Stimulated activated CD4-positive, alpha-beta T cell treated with anti-CD3 and anti-CD28 coated beads, Interleukin-2, amount 100 ng/mL, for 24 hours (primary cell): ENCODE measurements at places on chromosomes 11 and 22.

DNA sequence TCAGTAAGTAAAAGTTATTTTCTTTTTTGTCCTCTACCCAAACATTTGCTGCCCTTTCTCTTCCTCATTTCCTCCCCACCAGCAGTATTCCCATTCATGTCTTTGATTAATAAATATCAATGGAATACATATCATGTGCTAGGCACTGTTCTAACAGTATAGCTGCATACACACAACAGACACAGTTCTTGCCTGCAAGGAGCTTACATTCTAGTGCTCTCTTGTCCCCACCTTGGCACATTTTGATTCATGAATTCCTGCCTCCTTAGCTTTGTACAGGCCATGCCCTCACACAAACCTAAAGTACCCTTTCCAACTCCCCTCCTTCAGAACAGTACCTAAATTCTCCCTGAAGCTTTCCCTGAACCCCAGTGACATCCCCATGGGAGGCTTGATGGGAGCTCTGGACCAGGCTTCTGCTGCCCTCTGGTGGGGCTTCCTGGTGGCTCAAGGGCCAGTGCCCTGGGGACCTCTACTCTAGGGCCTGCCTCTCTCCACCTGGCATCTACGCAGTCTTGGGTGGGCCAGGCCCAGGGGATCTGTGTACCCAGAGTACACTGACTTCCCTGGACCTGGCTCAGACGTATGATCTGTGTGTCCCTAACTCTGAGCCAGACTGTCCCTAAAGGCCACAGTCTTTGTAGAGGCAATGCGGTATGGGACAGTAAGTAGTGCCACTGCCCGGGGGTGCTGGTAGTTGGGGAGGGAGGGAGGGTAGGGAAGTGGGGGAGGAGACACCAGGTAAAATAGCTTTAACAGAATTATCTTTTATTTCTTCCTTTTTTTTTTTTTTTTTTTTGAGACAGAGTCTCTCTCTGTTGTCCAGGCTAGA is 14.1 kb downstream of the RPS13 start:
- DNase-seq = peak; percentile 76

- peak; percentile 62 for DNase-seq
Observed at GRCh38 chr11:119254239-119254638, 48.1 kb downstream of the CBL start.

- no peak for DNase-seq
Observed at GRCh38 chr11:35723913-35724312, 61.3 kb downstream of the TRIM44 start.

DNA sequence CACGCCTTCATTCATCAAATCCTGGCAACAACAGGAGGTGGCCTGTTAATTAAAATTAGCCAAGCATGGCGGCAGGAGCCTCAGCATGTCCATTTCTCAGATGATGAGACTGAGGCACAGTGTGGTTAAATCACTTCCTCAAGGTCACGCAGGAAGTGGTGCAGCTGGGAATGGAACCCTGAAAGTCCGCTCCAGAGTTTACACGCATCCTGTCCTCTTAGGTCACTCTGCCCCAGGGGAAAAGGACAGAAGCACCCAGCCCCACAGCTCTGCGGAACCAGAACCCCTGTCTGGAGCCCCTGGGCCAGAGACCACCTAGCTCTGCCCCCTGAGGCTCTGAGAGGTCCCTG is 19.6 kb downstream of the RPL3 start:
- no peak for DNase-seq

DNA sequence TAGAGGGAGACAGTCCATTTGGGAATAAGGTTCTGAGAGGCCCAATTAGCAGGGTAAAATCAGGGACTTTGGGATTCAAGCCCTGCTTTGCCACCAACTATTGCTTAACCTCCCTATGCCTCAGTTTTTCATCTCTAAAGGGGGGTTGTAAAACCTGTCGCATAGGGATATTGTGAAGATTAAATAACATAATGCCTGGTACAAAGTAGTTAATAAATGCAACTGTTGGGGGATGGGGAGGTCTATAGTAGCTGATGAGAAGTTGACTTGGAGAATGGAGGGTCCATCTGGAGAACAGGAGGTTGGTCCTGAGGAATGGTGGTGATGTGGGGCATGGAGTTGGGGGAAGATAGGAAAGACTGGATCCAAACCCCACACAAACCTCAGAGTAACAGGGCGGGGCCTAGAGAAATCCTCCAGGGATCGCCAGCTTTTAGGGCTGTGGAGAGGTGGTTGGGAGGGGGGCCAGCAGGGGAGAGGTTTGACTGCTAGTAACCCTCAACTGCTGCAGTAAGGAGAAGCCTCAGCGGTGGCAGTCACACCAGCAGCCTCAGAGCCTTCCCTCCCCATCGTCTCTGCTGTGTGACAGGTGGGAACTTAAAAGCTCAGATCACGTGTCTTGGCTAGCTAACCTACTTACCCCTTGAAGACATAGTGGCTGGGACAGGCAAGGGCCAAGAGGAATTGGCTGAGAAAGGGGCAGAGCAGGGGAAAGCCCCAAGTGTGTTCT is 1.1 kb upstream of the ABCG4 start:
- no peak for DNase-seq

DNA sequence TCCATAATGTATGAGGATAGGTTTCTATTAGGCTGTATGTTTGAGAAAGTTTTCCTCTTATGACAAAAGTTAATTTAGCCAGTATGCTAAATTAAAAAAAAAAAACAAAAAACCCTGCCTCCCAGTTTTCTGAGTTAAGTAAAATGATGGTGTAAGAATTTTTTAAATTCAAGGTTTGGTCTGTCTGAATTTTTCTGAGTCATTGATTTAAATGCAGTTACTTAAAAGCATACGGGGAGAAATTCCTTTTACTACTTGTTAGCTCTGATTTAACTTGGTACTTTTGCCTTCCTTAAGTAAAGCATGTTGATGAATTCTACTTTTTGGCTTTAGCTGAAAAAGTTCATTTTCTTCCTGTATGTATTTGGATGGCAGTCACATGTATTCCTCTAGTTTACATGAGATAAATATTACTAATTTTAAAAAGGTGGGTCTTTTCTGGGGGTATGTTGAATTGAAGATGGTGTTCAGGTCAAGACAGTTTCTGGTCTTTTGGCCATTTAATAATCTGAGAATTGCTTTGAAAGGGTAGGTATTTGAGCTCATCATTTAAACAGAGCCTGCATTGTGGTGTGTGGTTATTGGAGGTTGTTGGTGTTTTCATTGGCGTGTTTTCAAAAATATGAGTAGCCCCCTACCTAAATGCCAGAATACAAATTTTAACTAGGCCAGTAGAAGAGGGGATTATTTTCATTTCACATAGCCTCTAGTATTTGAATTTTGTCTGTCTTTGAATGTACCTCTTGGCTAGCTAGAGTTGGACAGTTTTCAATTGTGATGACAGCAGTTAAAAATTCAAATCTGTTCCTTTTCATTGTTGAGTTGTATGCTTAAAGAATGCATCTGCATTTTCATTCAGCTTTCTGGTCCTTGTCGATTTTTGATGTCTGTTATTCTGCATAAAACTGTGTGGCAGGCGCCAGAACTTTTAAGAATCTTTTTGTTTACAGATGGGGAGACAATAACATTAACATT is 64.7 kb downstream of the MTMR3 start:
- no peak for DNase-seq

DNA sequence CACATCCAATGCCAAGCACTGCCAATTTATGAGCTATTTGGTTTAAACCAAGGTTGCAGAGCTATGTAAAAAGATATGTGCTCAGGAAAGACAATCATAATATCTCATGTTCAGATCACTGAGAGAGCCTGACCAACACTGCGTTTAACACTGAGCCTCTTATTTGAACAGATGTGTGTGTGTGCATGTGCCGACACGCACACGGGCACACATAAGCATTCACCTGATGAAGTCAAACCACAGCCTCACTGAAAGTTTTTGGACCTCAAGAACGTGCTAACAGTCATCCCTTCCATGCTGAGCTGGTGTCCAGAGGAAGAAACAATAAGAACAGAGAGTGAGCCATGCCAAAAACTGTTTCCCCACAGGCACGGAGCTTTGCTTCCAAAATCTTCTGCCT is 23.4 kb downstream of the HPS4 start:
- no peak for DNase-seq

DNA sequence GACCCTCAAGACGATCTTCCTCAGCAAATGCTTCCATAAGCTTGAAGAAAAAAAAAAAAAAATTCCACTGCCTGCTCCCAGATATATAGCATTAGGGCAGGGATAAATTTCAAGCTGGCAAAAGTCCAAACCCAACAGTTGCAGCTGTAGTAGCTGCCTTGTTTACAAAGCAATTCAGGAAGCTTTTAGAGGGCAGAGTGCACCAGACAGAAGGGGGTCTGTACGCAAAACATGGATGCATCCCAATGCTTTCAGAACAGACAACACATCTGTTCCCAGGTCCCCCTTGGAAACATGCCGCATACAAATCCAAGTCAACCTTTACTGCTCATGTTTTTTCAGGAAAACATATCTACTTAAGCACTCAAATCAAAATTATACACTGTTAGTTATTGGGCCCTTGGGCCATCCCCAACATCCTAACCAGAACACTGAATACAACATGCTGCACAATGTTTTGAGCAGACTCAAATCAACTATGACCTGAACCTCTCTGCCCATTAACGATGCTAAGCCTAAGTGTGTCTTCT is 94.5 kb downstream of the CADM1 start:
- no peak for DNase-seq

- DNase-seq = no peak
Observed at GRCh38 chr11:122922893-122923292, 40.3 kb downstream of the JHY start.

- DNase-seq = no peak
Observed at GRCh38 chr11:92623055-92623454, 346.4 kb upstream of the MTNR1B start.

GRCh38 chr11:40130427-40130826 is 1329.0 kb downstream of the LRRC4C start:
- no peak for DNase-seq

DNA sequence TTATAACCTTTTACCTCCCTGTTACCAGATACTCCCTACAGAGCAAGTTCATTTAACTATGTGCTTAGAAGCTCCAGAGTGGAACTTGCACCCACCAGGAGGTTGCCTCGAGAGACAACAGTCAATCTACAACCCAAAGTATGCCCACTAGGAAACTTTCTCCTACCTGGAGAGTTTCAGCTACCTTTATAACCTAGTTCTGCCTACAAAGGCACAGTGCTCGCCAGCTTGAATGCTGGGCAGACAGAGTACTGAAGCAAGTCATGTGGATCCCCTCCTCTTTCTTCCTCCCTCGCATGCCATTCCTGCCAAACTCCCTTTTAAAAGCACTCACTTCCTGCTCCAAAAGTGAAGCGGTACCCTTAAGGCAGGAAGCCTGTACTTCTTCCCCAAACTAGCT is 258.9 kb downstream of the SWAP70 start:
- DNase-seq = no peak

DNA sequence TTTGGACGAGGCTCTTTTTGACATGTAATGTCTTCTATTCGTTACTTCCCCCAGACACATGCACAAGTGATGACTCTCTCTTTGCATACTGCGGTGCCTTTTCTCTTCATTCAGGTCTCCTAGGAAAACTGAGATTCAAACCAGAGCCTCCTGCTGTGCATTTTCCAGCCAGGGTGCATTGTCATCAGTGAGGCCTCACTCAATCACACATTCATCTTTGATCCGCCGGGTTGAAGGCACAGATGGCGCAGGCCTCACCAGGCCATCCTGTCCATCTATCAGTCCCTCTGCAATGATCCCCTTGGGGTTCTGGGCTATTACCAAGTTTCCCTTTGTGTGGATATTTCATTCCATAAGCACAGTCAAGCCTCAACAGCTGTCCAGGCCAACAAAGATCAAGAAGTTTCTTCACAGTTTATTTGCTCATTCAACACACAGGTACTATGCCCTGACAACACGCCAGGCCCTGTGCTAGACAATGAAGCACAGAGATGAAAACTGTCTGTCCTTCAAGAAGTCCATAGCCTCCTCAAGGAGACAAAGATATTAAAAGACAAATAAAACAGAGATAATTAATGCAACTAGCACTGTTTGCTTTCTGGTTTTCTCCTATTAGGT is 107.8 kb downstream of the LARGE1 start:
- no peak for DNase-seq

DNA sequence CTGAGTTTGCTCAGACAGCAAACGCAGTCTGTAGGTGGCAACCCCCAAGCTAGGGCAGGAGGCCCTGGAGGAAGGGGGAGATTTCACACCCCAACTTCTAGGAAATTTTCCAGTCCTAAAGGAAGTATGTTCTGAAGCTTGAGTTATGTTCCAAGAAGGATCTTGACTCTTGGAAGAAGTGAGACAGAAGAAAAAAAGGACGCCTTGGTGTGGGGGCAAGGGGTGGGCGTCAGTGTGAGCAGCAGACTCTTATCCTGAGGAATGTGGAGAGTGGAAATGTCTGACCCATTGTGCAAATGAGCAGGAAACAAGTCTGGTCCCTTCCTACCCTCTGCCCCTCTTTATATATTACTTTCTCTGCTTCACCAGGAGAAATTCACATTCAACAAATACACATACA is 368.5 kb upstream of the NARS2 start:
- no peak for DNase-seq
